ENCODE measurements at places on chromosomes 13 and 19. TPM values are rescaled to one million over a fixed set of nuclear protein-coding genes. Genes with fewer than 3 reads are reported as not detected.

DNA sequence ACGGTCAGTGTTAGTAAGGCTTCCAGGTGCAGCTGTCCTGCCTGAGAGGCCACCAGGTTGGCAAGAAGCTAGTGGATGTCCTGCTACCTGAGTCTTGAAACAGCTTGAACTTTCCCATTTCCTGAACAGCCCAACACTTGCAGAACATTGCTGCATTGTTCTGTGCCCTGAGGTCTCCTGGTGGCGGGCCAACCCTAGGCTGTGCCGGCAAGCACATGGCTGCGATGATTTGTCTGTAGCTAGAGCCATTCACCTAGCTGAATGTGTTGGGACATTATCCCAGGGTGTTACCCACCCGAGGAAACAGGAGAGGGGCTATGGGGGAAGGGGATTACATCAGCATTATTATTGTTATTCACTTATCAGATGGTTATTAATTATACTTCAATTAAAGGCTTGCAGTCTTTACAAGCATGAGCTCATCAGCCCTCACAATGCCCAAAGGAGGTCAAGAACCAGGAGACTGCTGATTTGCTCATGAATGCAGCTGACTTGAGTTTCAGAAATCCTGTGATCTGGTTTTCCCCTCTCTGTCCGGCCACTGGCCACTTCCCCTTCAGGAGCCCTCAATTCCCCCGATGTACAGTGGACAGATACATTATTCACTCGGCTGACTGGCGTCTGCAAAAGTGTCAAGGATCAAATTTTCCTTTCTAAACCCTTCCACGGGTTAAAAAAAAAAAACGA, 187.6 kb upstream of the TSC22D1 start:
- DNase-seq = peak; percentile 49

DNA sequence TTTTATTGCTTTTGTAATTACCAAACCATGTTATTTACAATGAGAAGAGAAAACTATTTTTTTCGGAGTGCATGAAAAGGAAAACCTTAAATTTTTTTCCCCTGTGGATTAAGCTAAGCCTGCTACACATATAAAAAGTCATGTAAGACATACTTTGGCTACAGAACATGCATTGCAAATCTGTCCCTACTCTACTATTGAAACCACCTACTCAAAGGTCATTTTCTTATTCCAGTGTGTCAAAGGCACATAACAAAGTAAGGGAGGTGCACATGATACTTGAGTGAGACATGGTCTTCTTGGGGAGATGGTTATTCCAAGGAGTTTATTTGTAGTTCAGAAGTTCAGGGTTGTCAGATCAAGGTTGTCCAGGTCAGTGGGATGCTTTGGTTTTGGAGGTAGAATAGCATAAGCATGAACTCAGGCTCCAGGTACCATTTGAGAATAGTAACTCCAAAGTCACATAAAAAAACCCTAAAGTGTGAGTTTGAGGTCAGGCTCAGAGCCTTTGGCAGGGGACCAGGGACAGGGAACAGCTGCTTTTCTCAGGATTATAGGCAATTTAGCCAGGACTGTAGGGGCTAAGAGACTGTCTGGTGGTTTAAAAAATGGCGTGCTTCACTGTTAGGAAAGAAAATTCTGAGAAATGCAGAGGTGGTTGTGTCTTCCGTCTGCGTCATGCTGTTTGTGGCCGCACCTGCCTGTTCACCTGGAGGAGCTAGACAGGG, 15.4 kb downstream of the FARP1 start:
- DNase-seq = no peak

DNA sequence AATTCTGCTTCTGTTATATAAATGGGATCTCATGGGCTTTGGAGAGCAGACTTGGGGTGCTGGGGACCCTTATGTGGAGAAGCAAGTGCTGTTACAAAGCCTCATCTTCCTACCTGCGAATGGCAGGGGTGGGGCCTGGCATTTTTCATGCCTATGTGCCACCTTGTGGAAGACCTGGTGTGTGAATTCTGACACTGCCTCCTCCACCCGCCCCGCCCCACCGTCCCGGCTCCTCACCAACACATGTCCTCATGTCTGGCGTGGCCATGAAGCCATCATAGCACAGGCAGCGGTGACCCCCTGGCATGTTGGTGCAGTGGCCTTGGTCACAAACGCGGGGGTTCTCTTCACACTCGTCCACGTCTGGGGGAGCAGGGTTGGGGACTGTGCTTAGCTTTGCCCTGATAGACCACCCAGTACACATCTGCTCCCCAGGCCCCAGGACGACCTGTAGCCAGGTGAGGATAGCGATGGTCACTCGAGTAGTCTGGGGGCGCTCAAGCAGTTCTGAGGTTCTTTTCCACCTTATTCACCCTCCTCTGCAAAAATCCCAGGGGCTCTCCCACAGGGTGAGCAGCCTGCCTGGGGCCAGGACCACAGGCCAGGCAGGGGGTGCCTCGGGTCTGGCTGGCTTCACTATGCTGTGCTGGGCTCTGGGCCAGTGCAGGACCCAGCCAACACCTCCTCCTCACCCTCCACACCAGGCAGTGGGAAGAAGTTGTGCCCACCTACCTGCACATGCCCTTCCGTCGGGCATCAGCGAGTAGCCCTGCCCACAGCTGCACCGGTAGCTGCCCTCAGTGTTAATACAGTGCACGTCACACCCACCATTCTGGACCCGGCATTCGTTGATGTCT, 32.7 kb downstream of the FBN3 start:
- DNase-seq = no peak

GRCh38 chr19:4609878-4610511, 29.3 kb upstream of the TNFAIP8L1 start:
- peak; percentile 24 for DNase-seq

GRCh38 chr13:99009987-99010551, 32.2 kb upstream of the DOCK9 start:
- DNase-seq = no peak

The ZNF20 gene
- 2.2 TPM for polyA plus RNA-seq

DNA sequence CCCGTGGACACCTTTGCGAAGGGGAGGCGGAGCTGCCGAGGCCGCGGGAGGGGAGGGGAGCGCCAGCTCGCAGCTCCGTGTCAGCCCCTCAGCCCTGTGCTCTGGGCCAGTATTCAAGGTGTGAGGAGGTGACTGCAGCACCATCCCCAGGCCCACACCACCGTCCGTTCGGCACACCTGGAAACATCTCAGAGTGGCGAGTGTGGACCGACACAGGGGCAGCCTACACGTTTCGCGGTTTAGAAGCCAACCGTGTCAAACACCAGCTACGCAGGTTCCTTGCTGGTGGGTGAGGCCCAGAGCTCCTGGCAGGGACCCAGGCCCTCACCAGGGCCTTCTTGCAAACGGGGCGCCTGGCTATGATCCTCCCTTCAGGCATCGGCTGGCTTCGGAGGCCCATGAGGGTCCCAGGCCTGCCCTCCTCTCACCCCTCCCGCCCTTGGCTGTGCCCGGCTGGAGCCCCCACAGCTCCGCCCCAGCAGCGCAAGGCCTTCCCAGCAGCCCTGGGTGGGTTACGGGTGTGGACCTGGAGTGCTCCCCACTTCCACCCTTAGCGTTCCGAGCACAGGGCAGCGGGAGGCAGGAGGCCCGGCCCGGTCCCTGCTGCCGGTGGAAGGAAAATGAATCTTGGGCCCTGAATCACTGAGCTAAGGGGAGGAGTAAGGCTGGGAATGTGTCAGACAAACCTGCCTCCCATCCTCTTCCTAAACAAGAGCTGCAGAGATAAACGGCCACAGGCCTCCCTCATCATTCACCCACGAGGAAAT, 1.2 kb downstream of the C13orf46 start:
- DNase-seq = no peak

The SIGLEC5 gene
- polyA plus RNA-seq = 0.11 TPM

DNA sequence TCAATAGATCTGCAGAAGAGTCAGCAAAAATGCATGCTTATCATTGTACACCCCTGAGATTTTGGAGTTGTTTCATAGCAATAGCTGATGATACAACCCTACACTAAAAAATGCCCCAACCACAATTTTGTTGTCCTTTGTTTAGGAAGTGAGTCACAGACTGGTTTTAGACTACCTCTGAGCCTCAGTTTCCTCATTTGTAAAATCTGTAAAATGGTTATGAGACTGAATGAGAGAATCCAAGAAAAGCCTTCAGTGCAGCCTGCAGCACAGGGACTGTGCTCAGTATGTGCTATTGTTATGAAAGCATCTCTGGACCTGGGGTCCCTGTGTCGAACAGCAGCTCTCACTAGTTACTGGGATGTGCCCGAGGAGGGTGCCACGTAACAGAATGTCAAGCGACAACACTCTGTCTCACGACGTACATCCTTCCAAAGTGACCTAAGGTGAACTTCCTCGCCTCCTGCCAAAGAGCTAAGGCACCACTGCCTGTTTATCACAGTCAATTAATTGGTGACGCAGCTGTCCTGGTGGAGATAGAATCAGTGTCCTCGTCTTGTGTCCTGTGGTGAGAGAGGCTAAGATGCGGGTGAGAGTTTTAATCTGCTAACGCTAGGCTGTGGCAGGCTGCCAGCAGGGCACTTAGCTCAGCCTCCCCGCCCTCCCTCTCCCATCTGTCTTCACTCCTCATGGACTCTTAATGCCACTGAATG, 18.1 kb downstream of the DHRS12 start:
- DNase-seq = peak; percentile 39

The GTF2F1 gene
- polyA plus RNA-seq = 40.9 TPM

Data from pancreas (tissue), 10 donors.